Activated CD4-positive, CD25-positive, alpha-beta regulatory T cell treated with anti-CD3 and anti-CD28 coated beads, Interleukin-2, amount 50 U/mL, for 24 hours (primary cell): ENCODE measurements at places on chromosomes 4 and X.

GRCh38 chr4:154317201-154317999 lies 174.2 kb downstream of the DCHS2 start:
- no peak for ATAC-seq

DNA sequence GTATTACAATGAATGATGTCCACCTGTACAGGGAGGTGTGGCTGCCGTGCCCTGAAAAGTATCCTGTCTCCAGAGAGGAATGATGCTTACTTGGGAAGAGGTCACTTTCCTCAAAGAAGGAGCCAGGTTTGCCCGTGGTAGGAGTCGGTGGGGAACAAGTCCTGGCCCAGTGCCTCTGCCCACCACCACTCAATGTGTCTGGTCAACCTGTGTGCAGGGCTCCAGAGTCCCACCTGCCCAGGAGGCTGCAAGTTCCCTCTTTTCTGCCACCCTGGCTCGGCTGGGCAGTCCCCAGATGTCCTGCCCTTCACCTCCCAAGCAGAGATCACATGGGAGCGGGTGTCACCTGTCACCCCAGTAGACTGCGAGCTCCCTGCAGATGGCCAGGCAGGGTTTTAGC lies 75.4 kb upstream of the C4orf50 start:
- ATAC-seq, result no peak

DNA sequence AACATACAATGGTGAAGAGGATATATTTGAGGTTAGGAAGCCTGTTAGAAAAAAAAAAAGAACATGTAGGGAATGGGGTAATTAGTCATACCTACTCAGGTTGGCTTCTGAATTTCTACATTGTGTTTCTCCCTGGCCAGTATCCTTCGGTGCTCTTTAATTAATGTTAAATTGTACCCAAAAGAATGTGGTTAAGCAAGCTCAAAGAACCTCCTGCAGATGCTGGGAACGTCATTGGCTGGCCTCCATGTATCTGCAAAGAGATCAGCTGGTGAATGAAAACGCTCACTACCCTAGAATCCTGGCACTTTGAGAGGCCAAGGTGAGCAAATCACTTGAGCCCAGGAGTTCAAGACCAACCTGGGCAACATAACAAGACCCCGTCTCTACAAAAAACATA lies 942.3 kb upstream of the PRKX start:
- no peak for ATAC-seq

DNA sequence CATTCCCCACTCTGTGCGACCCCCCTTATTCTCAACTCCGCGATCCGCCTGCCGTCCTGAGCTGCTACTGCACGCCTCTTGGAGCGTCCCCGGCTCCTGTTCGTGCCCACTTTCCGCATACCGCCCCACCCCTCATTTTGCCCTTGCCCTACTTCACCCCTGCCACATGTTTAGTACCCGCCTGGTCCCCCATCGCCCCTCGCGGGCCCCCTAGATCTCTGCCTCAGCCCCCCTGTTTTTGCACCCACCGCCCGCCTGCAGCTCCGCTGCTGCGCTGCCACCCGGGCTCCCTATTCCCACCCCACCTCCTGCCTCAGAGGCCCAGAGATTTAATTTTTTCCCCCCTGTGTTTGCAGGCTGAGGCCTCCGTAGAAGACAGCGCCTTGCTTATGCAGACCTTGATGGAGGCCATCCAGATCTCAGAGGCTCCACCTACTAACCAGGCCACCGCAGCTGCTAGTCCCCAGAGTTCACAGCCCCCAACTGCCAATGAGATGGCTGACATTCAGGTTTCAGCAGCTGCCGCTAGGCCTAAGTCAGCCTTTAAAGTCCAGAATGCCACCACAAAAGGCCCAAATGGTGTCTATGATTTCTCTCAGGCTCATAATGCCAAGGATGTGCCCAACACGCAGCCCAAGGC lies 1.4 kb downstream of the MAGED1 start:
- no peak for ATAC-seq

- no peak for ATAC-seq
Measured at GRCh38 chr4:90030953-90031352, 96.2 kb upstream of the CCSER1 start.

DNA sequence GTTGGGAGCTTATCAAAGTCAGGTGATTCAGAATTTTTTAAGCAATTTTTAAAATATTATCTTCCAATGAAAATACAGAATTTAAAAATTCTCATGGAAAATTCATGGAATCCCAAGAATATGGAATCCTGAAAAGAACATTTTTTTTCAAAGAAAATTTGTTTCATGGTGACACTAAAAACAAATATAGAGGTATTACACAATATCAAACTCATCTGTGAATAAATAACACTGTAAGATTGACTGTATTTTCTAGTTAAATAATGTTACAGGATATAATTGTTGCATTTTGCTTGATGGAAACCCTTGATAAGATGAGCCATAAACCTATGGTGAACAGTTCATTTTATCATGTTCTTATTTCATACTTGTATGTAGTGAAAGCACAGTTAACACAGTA lies 11.4 kb downstream of the PRIMPOL start:
- ATAC-seq, result no peak

- ATAC-seq, result no peak
Measured at GRCh38 chrX:112056886-112057285, 25.7 kb downstream of the TRPC5 start.

DNA sequence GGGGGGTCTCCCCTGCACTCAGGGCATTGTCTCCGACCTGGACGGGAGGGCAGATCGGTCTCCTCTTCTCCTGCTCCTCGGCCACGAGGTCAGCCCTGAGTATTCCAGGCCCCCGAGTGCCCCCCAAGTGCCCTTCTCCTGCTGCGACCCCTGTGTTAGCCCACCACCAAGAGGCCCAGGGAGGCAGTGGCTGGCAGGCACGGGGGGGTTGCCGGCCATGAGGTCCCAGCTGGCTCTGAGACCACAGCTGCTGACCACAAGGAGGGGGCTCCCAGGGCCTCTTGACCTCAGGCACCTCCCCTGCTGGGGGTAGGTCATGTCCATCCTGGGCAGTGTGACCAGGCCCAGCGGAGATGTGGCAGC lies 186.1 kb upstream of the PSAPL1 start:
- no peak for ATAC-seq

GRCh38 chrX:129634541-129634940 lies 20.2 kb downstream of the APLN start:
- ATAC-seq, result no peak

DNA sequence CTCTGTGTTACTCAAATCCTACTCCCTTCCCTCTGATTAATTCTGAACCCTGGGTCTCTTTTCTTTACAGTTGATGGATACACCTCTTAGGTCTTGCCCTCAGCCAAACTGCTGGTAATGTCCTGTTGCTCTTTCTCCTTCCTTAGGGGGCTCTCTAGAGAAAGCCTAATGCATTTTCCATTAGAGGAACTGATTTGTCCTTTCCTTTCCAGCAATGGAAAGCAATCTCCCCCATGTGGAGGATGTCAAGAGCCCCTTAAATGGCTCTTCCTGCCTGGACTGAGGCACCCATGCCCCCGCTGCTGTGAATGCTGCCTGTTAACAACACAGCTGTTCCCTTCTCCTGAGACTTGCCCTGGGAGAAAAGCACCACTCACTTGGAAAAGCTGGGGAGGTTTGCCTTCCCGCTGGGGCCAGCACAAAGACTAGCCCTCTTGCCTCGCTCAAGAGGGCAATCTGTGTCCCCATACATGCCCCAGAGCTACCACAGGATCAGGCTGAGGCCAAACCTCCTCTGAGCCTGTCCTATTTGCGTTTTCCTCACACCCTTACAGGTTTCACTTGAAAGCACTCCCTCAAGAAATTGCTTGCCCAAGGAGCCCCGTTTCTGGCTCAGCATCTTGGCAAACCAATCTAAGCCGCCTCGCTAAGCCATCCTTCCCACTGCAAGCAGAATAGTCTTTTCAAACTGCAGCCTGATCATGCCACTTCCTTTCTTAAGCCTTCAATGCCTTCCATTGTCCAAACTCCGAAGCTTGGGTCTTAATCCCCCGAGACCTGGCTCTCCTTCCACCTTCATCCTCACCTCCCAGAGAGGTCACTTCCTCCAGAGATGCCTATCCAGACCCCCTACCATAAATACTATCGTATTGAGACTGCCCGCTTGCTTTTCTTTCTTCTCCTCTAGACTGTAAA lies 23.2 kb upstream of the SMIM20 start:
- ATAC-seq, result no peak

DNA sequence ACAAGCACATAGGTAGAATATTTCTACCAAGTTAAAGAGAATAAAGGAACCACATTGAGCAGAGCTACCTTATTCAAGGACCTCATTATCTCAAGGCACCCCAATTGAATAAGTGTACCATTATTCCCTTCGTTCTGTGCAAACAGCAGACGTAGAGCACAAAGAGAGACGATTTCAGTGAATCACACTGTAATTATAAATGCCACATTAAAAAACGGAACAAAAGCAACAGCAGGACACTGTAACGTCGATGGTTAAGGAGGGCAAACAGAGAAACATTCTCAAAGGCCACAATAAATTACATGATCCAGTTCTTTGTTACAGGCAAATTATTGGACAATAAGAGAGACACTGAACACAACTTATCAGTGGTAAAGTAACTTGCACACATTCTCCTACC lies 644.1 kb upstream of the TENM3 start:
- no peak for ATAC-seq

- ATAC-seq, result no peak
Measured at GRCh38 chrX:87900320-87900908, 382.8 kb downstream of the KLHL4 start.

GRCh38 chrX:151703487-151703886 lies 8.2 kb downstream of the PRRG3 start:
- no peak for ATAC-seq

DNA sequence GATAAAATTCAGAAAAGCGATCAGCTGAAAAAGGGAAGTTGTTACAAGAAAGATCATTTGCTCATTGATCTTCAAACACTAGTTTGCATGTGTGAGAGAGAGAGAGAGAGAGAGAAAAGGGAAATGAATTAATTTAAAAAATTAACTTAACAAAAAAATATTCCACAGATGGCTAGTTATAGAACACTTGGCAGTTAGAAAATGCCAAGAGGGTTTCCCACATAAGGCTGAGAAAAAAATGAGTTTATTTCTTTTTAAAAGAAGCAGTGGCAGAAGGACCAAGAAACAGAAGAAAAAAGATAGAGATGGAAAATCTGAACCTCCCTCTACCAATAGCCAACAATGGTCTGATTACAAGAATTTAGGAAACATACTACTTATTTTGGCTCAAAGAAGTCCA lies 47.1 kb downstream of the FGF13 start:
- ATAC-seq, result no peak

DNA sequence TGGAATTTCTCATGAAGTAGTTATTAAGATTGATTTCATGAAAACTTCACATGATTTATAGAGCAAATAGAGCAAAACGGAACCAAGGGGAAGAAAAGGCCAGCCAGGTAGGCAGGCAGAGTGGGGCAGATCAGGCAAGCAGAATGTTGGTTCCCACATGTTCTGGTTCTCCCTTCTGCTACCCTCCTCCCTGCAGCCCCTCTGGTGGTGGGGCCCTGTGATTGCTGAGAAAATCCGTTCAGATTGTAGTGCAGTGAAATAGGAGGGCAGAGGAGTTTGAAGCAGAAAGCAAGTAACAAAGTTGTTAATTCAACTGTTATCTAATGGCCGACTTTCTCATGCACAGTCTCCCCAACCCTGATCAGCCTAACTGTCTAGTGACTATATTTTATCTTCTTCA lies 185.3 kb downstream of the MID1IP1 start:
- ATAC-seq, result no peak

- ATAC-seq, result no peak
Measured at GRCh38 chrX:48573690-48574269, 504 bp upstream of the RBM3 start.

GRCh38 chr4:154999950-155000578 lies 208.4 kb upstream of the NPY2R start:
- no peak for ATAC-seq

GRCh38 chrX:11579636-11580600 lies 85.8 kb downstream of the ARHGAP6 start:
- no peak for ATAC-seq

- no peak for ATAC-seq
Measured at GRCh38 chr4:54545663-54546424, 111.9 kb upstream of the KIT start.

- no peak for ATAC-seq
Measured at GRCh38 chr4:172055046-172055445, 241.8 kb downstream of the GALNTL6 start.

DNA sequence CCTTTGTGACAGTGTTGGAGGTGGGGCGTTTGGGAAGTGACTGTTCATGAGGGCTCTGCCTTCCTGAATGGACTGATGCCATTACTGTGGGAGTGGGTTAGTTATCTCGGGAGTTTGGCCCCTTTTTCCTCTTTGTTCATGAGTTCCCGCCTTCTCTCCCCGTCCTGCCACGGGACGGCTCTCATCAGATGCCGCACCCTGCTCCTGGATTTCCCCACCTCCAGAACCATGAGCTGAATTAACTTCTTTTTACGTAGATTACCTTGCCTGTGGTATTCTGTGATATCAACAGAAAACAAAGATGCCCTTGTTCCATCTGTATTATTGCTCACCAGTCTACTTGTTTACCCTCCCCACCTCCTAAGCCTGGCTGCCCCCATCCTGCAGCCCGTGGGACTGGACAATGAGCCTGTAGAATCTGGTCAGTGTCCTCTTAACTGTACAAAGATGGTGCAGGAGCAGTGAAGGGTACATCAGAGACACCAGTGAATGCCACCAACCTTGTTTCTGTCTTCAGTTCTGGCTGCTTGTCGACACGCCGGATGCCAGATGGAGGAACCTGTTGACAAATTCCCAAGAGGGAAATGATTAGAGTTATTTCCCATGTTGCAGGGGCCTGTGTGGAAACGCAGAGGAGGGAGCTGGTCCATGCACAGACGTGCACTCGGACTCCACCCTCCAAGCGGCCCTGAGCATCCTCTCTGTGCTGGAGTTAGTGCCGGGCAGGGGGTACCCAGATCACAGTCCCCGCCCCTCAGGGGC lies 104.7 kb downstream of the ABLIM2 start:
- no peak for ATAC-seq

- ATAC-seq, result no peak
Measured at GRCh38 chr4:41104155-41104554, 110.2 kb downstream of the APBB2 start.

DNA sequence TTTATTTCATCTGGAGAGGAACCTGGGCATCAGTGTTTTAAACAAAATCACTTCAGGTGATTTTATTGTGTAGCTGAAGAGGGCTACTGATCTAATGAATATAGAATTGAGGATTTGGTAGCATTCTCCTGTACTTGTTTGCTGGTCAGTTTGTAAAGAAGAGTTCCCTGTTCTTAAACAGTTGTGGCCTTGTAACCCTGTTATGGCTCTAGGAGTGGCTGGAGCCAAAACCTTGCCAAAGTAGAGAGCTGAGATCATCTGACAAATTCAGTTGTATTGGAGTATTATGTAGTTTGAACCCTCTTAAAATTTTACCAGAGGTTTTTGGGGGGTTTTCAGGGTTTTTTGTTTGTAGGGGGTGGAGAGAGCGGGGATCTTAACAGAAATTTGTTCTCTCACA lies 36.5 kb downstream of the USP9X start:
- ATAC-seq, result no peak
